ENCODE measurements at places on chromosomes 5 and 9. TPM values are rescaled to one million over a fixed set of nuclear protein-coding genes. Genes with fewer than 3 reads are reported as not detected.

DNA sequence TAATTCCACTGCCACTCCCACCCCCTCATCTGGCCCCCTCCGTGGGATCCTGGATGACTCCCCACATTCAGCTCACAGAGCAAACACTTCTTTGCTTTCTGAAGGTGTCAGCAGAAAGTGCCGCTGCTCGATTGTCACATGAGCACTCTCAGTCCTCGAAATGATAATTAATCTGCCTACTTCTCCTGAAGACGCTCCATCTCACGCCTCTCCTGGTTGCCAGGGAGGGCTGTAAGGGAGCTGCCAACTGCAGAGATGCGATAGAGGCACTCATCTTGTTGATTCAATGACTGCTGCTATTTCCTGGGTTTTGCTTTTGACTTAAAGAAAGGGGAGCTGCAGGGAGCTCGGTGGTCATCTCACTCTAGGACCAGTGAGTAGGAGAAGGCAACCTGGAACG is 206.5 kb downstream of the DAB2IP start:
- no peak overlapping the region for H3K4me3 ChIP-seq
- peaks cover 8% of the 10 kb centered on the region for H3K36me3 ChIP-seq
- H3K27ac ChIP-seq, result no peak overlapping the region
- no peak for DNase-seq

- H3K4me3 ChIP-seq, result no peak overlapping the region
- no peak overlapping the region for H3K27ac ChIP-seq
- H3K36me3 ChIP-seq, result no peaks in the 10 kb centered on the region
- no peaks in the 10 kb centered on the region for H3K4me1 ChIP-seq
Observed at GRCh38 chr5:79962575-79963222, 28.4 kb downstream of the MTX3 start.

DNA sequence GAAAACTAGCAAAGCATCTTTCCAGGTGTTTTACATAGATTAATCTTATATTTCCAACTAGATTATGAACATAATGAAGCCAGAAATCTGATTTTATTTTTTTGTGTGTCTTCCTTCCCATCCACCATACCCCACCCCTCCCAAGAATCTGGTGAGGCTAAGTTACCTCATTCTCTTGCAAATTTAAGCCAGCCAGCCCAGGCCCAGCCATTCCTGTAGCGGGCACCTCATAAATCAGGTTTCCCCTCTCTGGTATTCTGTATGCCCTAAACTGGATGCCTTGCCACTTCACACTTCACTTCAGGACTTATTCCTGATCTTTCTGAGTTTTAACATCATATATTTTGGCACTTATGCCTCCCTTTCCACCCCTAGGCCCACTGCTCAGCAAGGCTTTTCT is 21.8 kb downstream of the C9 start:
- H3K4me3 ChIP-seq, result no peak overlapping the region
- H3K36me3 ChIP-seq, result peaks cover 6% of the 10 kb centered on the region
- H3K27ac ChIP-seq, result no peak overlapping the region
- no peaks in the 10 kb centered on the region for H3K4me1 ChIP-seq

DNA sequence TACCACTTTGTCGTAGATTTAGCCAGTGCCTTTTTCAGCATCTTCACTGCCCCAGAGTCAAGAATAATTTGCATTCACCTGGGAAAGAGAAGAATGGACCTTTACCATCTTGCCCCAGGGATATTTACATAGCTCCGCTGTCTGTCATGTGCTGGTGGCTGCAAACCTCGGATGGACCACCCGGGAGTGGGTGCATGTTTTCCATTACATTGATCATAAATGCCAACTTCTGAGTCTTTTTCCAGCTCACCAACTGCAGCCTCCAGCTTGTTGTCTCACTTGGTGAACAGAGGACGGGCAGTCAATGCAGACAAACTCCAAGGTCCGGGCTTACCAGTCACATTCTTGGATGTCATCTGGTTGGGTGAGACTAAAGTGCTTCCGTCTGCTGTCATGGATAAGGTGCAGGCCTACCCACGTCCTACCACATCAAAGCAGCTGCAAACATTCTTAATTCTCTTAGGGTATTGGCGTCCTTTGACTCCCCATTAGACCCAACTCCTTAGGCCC is 155.8 kb upstream of the APC start:
- no peaks in the 10 kb centered on the region for H3K36me3 ChIP-seq
- no peaks in the 10 kb centered on the region for H3K27me3 ChIP-seq
- no peaks in the 10 kb centered on the region for H3K4me1 ChIP-seq
- no peak for DNase-seq
- no peak overlapping the region for H3K4me3 ChIP-seq
- no peak overlapping the region for H3K27ac ChIP-seq

SCAMP1 gene
- 29.3 TPM for total RNA-seq

GRCh38 chr5:154220625-154221024 is 30.1 kb downstream of the GALNT10 start:
- peak; percentile 67 for DNase-seq
- no peaks in the 10 kb centered on the region for H3K27me3 ChIP-seq
- H3K4me3 ChIP-seq, result no peak overlapping the region
- H3K36me3 ChIP-seq, result peaks cover 7% of the 10 kb centered on the region
- peaks cover 41% of the 10 kb centered on the region for H3K4me1 ChIP-seq

- H3K4me1 ChIP-seq, result no peaks in the 10 kb centered on the region
- no peak for DNase-seq
- peaks cover 13% of the 10 kb centered on the region for H3K36me3 ChIP-seq
- no peaks in the 10 kb centered on the region for H3K27me3 ChIP-seq
- H3K27ac ChIP-seq, result no peak overlapping the region
Observed at GRCh38 chr5:666816-667498, 26.2 kb downstream of the TPPP start.

DNA sequence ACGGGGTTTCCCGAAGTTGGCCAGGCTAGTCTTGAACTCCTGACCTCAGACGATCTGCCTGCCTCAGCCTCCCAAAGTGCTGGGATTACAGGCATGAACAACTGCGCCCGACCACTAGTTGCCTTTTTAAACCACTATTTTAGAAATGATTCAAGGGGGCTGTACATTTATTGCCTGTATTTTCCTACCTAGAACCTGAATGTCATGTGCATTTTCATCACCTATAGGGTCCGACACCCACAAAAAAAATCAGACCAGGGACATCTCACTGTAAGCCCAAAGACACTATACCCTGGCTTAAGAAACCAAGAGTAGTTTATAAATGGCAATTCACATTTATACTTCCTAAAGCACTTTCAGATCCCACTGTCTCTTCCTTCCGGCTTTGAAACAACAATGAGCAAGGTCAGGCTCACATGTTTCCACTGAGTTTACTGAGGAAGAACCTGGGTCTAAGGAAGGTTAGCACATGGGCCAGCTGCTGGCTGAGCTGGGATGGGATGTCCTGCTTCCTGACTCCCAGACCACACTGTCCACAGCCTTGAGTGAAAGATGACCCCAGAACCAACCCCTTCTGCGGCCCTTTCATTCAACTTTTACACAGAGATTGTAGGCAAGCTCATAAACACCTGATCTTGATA is 87.3 kb downstream of the SERINC5 start:
- H3K27ac ChIP-seq, result no peak overlapping the region
- no peak overlapping the region for H3K4me3 ChIP-seq
- peaks cover 27% of the 10 kb centered on the region for H3K36me3 ChIP-seq
- DNase-seq, result no peak
- H3K4me1 ChIP-seq, result no peaks in the 10 kb centered on the region
- no peaks in the 10 kb centered on the region for H3K27me3 ChIP-seq

FCN2 gene
- total RNA-seq, result not detected

- no peaks in the 10 kb centered on the region for H3K4me1 ChIP-seq
- no peaks in the 10 kb centered on the region for H3K27me3 ChIP-seq
- no peaks in the 10 kb centered on the region for H3K36me3 ChIP-seq
- no peak for DNase-seq
Observed at GRCh38 chr5:52710972-52711596, 76.6 kb upstream of the ITGA1 start.

GRCh38 chr9:37620396-37620795 is 28.0 kb upstream of the TOMM5 start:
- H3K27me3 ChIP-seq, result no peaks in the 10 kb centered on the region
- H3K36me3 ChIP-seq, result no peaks in the 10 kb centered on the region
- no peak for DNase-seq
- no peaks in the 10 kb centered on the region for H3K4me1 ChIP-seq
- H3K27ac ChIP-seq, result no peak overlapping the region

HTR4 gene
- not detected for total RNA-seq

DNA sequence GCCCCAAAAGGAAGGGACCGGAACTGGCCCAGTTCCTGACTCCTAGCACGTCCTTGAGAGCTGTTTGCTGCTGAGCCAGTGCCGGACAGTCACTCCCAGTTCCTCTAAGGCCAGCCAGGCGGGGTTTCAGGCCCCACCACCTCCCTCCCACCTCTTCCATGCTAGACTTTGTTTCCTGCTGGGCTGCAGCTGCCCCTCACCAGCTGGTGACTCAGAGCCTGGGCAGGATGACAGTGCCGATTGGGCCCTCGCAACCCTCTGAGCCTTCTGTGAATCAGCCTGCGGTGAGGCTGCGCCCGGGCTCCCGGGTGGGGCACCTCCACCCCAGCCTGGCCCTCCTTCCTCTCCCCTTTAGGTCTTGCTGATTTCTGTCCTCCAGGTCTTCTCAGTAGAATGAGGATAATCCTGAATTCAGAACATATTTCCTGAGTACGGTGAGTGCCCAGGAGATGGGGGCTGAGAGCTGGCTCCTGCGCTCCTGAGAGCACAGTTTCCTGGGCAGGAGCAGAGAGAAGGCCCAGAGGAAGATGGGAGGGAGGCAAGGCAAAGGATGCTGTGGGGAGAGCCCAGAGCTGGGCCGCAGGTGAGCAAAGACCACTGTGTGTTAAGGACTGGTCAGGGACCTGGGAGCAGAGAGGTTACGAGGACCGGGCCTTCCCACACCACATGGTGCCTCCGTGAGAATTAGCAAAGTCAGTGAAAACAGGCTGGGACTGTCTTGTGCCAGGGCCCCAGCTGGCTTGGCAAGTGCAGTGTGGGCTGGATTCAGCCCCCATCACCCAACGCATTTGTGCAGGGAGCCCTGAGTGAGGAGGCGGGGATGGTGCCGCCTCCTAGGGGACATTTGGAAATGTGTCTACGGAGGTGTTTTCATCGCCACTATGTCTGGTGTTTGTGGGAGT is 32.9 kb upstream of the STXBP1 start:
- peaks cover 39% of the 10 kb centered on the region for H3K4me1 ChIP-seq
- peaks cover 29% of the 10 kb centered on the region for H3K36me3 ChIP-seq
- peak; percentile 98 for DNase-seq
- H3K4me3 ChIP-seq, result peak overlapping the region; percentile 71

NME5 gene
- not detected for total RNA-seq

GRCh38 chr5:135842737-135843136 is 8.3 kb downstream of the SLC25A48 start:
- H3K27me3 ChIP-seq, result peaks cover 44% of the 10 kb centered on the region
- DNase-seq, result no peak
- no peaks in the 10 kb centered on the region for H3K4me1 ChIP-seq
- H3K27ac ChIP-seq, result no peak overlapping the region

- no peak overlapping the region for H3K4me3 ChIP-seq
- H3K36me3 ChIP-seq, result peaks cover 42% of the 10 kb centered on the region
- H3K27me3 ChIP-seq, result no peaks in the 10 kb centered on the region
- peak overlapping the region; percentile 90 for H3K27ac ChIP-seq
- peaks cover 21% of the 10 kb centered on the region for H3K4me1 ChIP-seq
- no peak for DNase-seq
Observed at GRCh38 chr5:14702238-14702839, 37.8 kb downstream of the OTULIN start.

CTXN3 gene
- total RNA-seq, result not detected

TICAM2 gene
- 3.7 TPM for total RNA-seq

- H3K4me1 ChIP-seq, result no peaks in the 10 kb centered on the region
- H3K4me3 ChIP-seq, result no peak overlapping the region
- no peak overlapping the region for H3K27ac ChIP-seq
- no peak for DNase-seq
- H3K27me3 ChIP-seq, result peaks cover 49% of the 10 kb centered on the region
- no peaks in the 10 kb centered on the region for H3K36me3 ChIP-seq
Observed at GRCh38 chr5:66744040-66744439, 147.8 kb downstream of the MAST4 start.

DNA sequence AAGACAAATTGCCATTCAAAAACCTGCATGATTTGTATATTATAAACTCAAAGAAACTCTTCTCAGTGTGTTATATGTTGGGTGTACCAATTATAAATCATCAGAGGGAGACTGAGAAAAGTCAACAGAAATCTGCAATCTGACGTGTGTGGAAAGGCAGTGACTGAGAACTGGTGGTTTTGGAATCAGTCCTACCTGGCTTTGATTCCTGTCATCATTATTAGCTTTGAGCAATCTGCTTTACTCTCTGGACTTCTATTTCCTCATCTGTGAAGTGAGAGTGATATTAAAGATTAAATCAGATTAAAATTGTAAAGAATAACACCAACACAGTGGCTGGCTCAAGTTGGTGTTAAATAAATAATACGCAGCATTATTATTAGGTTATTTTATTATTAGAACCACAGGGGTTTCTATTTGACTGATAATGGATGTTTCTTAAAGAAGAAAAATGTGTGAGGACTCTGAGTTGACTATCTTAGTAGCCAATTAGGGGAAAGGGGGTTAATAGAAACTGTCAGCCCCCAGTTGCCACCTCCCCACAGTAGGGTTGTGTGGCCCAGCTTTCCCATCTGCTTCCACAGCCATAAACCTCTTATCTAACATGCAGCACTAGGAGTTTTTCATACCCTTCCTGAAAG is 59.6 kb downstream of the SNCAIP start:
- H3K36me3 ChIP-seq, result no peaks in the 10 kb centered on the region
- peaks cover 6% of the 10 kb centered on the region for H3K4me1 ChIP-seq
- H3K4me3 ChIP-seq, result no peak overlapping the region

GRCh38 chr5:171495122-171495700 is 75.8 kb downstream of the FGF18 start:
- H3K4me1 ChIP-seq, result peaks cover 26% of the 10 kb centered on the region
- H3K27ac ChIP-seq, result peak overlapping the region; percentile 57
- H3K27me3 ChIP-seq, result peaks cover 11% of the 10 kb centered on the region
- peak overlapping the region; percentile 67 for H3K4me3 ChIP-seq

DNA sequence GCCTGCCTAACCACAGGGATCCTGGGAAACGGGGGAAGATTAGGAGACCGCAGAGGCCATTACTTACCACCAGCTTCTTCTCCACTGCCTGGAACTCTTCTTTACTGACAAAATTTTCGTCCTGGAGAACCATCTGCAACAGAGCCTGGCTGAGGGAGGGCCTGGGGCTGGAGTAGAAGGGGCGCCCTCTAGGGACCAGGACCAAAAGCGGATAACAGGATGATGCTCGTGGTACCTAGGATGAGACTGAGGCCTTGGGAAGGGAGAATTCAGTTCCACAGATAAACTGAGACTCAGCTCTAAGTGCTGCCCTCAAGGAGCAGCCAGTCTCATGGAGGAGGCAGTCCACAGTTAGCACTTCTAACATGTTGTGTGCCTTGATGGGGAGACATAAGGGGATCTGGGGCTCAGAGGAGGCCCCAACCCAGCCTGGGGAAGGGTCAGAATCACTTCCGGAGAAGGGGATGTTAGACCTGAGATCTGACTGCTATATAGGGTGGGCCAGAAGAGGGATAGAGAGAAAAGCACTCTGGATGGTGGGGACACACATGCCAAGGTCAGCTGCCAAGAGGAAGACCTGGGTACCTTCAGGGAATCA is 1.2 kb downstream of the SPATA24 start:
- peaks cover 36% of the 10 kb centered on the region for H3K36me3 ChIP-seq
- peak; percentile 69 for DNase-seq
- H3K4me3 ChIP-seq, result peak overlapping the region; percentile 97
- peaks cover 23% of the 10 kb centered on the region for H3K4me1 ChIP-seq
